ENCODE measurements at places on chromosomes 5 and 9.

GRCh38 chr5:9263656-9264055 lies 282.2 kb downstream of the SEMA5A start:
- no peak for DNase-seq

GRCh38 chr9:132125944-132126679 lies 35.7 kb upstream of the NTNG2 start:
- DNase-seq: no peak

DNA sequence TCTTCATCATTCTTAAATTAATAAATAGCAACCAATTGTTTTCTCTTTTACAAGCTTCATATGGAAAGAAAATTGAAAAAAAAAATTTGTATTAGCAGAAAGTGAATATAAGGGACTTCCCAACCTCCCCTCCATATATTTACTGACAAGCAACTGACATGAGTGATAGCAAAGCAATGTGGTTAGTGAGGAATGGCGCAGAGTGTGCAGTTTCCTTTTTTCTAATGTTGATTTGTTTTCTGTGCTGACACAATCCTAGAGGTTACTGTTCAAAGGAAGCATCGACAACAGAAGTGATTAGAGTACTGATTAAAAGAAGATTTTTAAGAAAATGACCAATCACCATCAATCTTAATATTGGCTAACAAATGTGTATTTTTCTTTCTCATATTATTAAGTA lies 1.7 kb upstream of the PTGER4 start:
- DNase-seq: no peak

DNA sequence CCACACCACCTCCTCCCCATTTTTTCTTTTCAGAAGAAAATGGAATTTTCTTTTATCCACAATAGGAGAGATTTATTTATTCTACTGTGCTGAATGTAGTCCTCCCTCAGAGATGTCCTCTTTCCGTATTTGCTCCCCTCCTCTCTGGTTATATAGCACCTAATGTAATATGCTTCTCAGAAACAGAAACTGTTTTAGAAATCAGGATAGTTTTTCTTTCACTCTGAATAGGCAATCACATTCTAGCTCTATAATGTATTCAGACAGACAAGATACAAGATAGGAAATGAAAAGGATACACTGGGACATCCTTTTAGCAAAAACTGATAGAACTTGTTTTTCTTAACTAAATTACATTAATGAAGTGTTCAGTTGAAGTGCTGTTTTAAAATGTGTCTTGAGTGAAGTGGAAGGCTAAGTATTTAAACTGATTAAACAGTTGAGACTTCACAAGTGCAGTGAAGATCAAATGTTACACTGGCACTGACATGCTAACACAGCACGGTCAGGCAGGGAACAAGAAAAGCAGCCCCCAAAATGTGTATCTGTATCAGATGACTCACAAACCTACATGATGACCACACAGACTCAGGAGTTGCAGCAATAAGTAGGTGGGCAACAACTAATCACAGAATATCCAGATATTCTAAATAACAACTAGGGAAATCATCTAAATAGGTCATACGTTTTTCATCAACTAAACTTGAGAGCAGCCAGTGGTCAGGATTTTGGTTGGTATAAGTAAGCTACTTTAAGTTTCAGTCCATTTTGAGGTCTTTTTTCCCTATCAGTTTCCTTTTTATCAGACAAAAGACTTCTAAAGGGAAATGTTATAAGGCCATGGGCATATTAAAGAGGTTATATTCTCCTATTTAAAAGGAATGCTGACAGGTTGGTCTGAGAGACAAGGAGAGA lies 260.4 kb downstream of the MLLT3 start:
- DNase-seq: no peak

DNA sequence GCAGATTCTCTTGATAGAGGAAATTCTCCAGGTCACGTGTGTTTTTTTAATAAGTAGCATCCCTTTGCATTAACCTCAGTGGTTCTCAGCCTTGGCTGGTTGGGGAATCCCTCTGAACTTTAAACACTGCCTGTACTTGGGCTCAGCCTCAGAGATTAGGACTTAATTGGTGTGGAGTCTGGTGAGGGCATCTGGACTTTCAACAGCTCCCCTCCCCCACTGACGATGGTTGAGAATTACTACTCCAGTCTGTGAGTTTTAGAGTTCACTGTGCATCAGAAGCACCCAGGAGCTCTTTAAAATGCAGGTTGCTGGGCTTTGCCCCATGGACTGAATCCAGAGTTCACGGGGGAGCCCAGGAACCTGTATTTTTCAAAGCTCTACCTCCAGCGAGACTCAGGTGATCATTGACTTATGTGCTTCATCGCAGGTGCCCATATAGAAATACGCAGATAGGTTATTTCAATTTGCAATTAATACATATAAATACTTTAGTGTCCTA lies 71.4 kb downstream of the DAPK1 start:
- no peak for DNase-seq

DNA sequence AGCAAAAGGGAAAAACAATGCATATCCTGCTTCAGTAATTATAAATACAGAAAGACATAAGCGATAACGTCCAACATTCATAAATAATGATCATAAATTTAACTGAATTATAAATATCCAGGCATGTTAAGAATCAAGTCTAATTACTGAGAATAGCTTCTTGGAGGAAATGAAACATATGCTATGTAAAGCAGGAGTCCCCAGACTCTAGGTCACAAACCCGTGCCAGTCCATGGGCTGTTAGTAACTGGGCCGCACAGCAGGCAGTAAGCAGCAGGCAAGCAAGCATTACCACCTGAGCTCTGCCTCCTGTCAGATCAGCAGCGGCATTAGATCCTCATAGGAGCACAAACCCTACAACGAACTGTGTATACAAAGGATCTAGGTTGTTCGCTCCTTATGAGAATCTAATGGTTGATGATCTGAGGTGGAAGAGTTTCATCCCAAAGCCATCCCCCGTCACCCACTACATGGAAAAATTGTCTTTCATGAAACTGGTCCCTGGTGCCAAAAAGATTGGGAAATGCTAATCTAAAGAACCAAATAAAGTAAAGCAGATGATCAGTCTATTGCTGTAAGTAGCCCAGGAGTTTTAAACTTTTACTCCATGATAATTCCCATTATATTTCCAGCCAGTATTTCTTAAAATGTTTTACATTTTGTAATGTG lies 50.4 kb downstream of the CERT1 start:
- no peak for DNase-seq

- no peak for DNase-seq
Observed at GRCh38 chr5:150762211-150762610, 3.4 kb upstream of the DCTN4 start.

- no peak for DNase-seq
Observed at GRCh38 chr5:54742417-54742891, 224.9 kb downstream of the SNX18 start.

- DNase-seq: no peak
Observed at GRCh38 chr5:132223861-132224260, 3.8 kb downstream of the P4HA2 start.

DNA sequence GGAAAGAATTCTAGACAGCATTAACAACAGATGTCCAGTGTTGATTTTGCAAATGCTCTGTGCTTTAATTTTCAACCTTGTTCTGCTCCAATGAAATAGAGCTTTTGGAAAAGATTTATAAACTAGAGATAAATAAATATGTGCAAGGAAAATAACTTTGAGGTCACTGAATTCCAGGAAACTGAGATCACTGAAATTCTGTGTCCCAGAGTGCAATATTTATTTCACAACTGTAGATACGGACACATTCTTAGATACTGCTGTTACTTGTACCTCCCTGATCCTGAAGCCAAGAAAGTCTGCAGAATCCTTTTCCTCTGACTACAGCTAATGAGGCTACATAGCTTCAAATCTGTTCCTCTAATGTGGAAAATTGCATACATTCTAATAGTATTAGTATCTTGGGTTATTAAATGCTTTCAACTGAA lies 222.9 kb downstream of the DOCK8 start:
- no peak for DNase-seq

DNA sequence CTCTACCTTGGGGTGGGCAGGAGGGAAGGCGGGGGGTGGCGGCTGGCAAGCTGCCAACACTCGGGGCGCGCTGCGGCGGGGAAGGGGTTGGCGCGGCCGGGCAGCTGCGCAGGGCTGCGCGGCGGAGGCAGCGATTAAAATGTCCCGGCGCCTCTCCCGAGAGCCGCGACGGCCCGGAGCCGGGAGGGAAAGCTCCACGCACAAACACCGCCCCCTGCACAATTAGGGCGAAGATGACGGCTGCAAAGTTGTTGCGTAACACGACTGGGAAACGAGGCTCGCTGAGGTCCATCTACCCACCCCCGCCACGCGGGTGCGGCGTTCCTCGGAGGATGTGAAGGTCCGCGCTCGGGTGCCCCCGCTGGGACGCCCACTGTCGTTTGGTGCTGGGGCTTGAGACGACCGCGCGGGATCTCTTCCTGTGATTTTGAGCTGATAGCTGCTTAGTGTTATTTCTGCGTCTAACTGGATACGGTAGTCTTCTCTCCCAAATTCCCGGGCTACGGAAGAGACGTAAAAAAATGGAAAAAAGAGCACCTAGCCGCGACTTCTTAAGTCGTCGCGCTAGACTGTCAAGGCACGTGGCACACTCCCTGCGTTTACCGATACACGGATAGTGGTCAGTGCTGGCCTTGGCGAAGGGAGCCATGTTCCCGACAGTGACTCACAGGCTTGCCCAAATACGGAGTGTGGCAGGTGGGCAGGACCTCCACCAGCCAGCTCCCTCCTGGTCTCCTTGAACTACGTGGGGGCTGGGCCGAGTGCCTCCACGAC lies 958 bp upstream of the NFIL3 start:
- peak; percentile 84 for DNase-seq

DNA sequence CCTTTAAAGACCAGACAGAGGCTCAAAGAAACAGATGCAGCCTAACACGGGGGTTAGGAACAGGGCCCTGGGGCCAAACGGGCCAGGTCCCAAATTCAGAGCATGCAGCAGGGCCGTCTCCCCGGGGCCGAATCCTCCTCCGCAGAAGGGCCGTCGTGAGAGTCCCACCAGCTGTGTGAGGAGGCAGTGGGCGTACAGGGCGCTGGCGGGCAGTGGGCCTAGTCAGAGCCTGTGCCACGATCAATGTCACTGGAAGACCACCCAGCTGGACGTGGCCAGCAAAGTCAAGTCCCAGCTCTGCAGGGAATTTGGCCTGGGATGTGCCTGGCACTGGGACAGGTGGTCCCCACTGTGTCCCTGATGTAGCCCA lies 15.8 kb upstream of the FCN2 start:
- DNase-seq: no peak

DNA sequence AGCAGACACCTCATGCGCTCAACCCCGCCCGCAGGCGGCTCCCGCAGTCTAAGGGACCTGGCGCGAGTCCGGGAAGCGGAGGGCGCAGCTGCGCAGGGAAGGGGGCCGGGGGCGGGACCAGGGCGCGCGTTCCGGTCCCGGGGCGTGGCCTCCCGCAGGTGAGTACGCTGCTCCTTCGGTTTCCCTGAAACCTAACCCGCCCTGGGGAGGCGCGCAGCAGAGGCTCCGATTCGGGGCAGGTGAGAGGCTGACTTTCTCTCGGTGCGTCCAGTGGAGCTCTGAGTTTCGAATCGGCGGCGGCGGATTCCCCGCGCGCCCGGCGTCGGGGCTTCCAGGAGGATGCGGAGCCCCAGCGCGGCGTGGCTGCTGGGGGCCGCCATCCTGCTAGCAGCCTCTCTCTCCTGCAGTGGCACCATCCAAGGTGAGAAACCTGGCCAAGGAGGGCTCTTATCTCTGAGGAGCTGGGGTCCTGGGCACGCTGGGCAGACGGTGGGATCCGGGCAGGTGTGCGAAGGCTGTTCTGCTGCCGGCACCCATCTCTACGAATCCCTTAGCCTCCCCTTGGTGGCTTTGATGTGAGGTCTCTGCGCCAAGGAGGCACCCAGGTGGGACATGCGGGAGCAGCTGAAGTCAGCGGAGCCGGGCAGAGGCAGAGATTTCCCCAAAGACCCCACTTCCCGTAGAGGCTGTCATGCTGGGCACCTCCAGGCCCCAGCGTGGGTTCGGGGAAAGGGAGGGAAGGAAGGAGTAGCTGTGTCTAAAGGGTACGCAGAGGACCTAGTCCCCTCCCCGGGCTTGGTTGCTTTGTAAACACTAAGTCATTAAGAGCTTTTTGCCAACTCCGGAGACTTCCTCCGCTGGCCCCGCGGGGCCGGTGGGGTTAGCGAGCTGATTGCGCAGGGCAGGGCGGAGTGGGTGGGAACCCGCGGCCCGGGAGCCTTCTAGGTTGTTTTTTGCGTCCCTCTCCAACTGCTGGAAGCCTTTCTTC lies at the start of gene F2RL1:
Gene F2RL1, plus strand, starts transcription at position 187 of the 988 bp plus-strand sequence. Its CDS starts 153 bp downstream, at position 340.
- no peak for DNase-seq

GRCh38 chr5:141821430-141821925 lies 56.7 kb downstream of the PCDH1 start:
- peak; percentile 89 for DNase-seq

DNA sequence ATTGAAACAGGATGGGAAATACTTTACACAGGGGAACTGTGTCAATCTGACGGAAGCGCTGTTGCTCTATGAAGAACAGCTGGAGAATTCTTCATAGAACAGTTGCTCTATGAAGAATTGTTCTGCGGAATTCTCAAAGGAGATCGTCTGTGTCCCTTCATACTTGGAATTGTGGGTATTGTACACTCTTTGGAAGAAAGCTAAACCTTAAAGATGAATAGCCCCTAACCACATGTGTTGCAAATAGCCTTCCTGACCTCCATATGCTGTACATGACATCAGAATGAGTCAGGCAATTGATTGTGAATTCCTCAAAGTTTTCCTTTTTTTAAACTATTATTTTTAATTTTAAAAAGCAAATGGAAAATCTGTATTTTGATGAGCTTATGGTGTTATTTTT lies 15.6 kb downstream of the NIM1K start:
- DNase-seq: no peak

DNA sequence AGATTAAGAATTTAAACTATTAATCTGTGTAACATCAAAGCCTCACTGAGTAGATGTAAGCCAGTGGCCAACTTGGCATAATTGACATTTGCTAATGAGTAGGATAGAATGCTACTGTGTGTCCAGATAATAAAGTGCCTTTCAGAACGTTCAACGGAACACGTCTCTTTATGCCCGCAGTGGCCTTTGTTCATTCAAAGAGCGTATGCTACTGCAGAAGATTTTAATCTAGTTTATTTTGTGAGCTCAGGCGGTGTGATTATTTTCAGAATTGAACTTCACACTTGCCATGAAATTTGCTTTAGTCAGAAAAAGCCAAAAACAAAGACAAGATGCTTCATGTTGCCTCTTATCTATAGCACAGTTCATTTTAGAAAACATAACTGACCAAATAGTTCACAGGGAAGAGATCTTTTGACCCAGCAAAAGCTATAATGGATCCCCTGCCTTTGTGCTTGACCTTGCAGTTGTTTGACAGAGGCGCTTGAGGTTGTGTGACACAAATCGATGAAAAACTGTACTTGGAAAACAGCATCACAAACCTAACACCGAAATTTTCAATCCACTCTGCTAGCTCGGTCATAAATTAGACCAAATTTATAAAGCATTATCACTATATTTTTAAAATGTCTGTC lies 530.9 kb upstream of the TYRP1 start:
- DNase-seq: peak; percentile 47
